Gastroesophageal sphincter (tissue), 4 donors: ENCODE measurements at places on chromosomes 12 and 14. TPM values are rescaled to one million over a fixed set of nuclear protein-coding genes. Genes with fewer than 3 reads are reported as not detected.

GRCh38 chr12:116880817-116881324, 370 bp downstream of the HRK start:
- ATAC-seq: peak; percentile 58

Gene CD163
- 76.0 TPM for total RNA-seq

DNA sequence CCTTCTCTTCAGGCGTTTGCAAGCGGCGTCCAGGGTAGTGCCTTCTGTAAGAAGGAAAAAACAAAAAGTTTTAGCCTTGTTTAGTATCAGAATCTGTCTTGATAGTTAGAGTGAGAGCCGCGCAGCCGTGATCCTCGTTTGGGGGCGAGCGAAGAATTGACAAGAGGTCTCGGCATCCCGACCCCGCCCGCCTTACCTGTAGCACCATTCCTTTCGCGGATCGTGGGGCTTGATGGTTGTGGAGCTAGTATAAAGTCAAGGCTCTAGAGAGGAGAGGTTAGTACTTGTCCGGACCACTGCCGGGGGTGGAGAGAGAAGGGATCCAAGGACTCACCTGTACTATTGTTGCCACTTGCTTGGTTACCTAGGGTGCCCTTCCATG, 494 bp downstream of the TMTC3 start:
- ATAC-seq: no peak

DNA sequence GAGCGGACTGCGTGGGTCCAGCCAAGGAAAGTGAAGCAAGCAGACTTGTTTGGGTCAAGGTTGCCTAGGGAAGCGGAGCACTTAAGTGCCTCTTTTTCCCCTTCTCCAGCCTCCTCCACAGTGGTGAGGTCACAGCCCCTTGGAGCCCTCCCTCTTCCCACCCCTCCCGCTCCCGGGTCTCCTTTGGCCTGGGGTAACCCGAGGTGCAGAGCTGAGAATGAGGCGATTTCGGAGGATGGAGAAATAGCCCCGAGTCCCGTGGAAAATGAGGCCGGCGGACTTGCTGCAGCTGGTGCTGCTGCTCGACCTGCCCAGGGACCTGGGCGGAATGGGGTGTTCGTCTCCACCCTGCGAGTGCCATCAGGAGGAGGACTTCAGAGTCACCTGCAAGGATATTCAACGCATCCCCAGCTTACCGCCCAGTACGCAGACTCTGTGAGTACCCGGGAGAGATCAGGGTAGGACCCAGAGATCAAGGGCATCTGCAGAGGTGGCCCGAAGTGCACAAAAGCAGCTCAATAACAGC, at the start of gene TSHR:
TSS of gene TSHR (plus strand) at position 206 of the 526 bp plus-strand sequence. CDS start at position 266, 60 bp downstream.
- ATAC-seq: no peak

Gene OSBPL8
- 67.4 TPM for total RNA-seq

GRCh38 chr12:58367041-58367440, 425.7 kb downstream of the ATP23 start:
- no peak for ATAC-seq

GRCh38 chr12:108586306-108586705, 11.6 kb downstream of the TMEM119 start:
- ATAC-seq: no peak

- ATAC-seq: no peak
Measured at GRCh38 chr12:3313066-3313465, 177.9 kb upstream of the PRMT8 start.

GRCh38 chr14:75452900-75453816, 25.3 kb downstream of the JDP2 start:
- peak; percentile 83 for ATAC-seq

Gene SDR9C7
- not detected for total RNA-seq

GRCh38 chr14:103480595-103480994, 42.0 kb downstream of the CKB start:
- no peak for ATAC-seq

Gene ARID2
- total RNA-seq: 32.5 TPM

DNA sequence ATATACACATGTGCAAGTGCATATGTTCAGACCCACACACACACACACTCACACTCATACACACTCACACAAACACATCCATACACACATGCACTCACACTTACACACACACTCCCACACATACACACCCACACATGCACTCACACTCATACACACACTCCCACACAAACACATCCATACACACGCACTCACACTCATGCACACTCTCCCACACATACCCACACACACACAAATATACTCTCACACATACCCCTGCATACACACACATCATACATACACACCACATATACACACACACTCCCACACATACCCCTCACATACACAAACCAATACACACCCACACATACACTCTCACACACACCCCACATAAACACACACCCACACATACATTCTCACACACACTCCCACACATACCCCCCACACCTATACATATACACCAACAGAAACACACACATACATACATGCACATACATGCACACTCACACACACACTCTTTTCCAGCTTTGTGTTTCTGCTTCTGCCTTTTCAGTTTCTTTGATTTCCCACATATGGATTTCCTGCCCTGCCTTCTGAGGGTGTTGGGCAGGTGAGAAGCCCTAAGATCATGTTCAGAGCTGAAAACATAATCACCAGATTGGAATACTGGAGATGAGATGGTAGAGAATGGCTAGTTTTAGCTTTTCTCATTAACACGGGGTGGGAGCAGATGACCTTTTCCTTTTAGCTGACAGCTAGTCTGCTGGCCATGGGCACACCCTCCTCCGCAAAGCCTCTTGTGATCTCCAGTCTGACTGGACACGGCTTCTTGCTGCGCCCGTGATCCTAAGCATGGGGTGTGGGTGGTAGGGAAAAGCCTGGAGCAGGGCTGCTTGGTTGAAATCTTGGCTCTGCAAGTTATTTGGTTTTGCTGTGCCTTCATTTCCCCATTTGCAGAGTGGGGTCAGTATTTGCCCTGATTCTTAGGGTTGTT, 214.0 kb downstream of the CHST11 start:
- ATAC-seq: no peak

- ATAC-seq: peak; percentile 66
Measured at GRCh38 chr12:114430306-114430705, 24.4 kb upstream of the TBX5 start.

DNA sequence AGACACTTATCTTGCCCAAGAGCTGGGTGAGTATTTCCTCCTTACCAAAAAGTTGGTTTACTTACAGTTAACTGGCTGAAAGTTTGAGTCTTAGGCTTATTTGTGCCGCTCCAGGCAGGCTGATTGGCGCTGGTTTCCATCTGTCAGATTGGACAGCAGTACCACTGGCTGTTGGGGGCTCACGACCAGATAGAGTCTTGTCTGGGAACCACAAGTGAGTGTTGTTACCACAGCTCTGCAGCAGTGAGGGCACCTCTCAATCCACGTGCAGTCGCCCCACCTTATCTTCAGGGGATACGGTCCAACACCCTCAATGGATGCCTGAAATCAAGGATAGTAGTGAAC, 58.9 kb downstream of the DDX51 start:
- no peak for ATAC-seq
